ENCODE measurements at places on chromosomes 5 and 9. TPM values are rescaled to one million over a fixed set of nuclear protein-coding genes. Genes with fewer than 3 reads are reported as not detected.

SLC2A6 gene
- 20.2 TPM for total RNA-seq

ACTBL2 gene
- not detected for total RNA-seq

CKMT2 gene
- not detected for total RNA-seq

GRXCR2 gene
- not detected for total RNA-seq

GRK6 gene
- total RNA-seq = 25.2 TPM

Data from A549 treated with GW870086 at 1 μM for 4 hours (cell line).